GM04503 (cell line): ENCODE measurements at places on chromosomes 4 and X.

DNA sequence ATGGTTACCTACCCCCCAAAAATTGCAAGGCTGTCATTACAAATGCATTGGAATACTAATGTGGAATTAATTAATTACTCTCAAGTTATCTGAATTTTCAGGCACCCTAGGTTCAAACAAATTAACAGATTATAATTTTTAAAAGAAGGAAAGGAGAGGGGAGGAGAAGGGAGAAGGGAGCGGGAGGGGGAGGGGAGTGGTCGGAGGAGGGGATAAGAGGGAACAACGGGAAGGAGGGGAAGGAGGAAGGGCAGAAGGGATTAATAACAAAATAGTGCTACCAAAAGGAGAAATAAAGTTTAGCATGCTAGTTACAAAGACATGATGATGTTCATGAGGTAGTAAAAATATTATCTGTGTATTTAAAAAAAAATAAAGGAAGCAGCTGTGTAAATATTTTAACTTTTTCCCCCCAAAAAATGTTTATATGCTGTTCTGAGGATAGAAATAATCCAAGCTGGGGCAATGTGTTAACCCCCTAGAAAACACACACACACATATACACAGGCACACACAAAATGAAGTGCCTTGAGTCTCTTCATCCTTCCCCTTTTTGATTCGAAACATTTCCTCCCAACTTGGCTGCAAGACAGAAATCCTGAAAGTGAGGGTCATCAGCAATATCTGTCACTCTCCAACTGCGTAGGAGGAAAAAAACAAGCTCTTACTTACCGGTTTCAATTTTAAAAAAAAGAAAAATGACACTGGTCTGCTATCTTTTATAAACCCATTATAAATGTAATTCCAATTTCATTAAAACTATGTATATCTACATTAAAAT is 58.8 kb downstream of the PPP3CA start:
- DNase-seq: no peak

GRCh38 chr4:78377555-78377954 is 174.0 kb upstream of the ANXA3 start:
- no peak for DNase-seq

DNA sequence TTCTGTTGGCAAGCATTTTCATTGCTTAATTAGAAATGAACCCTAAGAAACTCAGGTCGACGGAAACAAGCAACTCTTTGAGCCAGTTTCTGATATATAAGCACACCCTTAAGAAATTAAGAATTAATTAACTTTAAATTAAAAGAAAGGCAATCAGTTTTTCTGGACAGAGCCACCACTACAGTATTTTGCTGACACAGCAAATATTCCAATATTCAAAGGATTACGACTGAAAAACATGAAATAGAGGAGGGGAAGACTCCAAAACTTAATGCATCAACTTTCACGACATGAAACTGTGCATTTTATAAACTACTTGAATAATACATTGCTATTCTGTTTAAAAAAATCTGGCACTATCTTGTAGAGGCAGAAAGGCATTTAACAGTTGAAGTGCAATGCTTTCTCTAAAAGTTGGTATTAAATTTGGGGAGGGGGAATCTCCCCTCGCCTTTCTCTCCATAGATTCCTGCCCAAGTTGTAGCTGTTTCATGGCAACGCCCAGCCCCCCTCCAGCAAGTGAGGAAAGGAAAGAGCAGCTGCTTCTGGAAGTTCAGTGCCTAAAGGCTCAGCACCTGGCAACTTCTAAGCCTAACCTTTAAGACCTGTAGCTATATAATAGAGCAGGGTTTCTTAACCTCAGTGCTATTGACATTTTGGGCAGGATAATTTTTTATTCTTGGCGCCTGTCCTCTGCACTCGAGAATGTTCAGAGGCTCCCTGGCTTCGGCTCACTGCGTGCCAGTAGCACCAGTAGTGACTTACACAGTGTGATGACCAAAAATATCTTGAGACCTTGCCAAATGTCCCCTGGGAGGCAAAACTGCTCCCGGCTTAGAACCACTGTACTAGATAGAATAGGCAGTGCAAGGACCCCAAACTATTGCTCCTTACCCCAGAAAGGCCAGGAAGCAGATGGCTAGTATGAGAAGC is 6.7 kb upstream of the ZCCHC18 start:
- DNase-seq: no peak

- no peak for DNase-seq
These were observed 23.8 kb downstream of the CNOT6L start for GRCh38 chr4:77795326-77795725.

- no peak for DNase-seq
These were observed 102.0 kb upstream of the SH3RF1 start for GRCh38 chr4:169372791-169373190.

GRCh38 chrX:18422325-18422724 is 3.1 kb upstream of the CDKL5 start:
- DNase-seq: peak; percentile 50

DNA sequence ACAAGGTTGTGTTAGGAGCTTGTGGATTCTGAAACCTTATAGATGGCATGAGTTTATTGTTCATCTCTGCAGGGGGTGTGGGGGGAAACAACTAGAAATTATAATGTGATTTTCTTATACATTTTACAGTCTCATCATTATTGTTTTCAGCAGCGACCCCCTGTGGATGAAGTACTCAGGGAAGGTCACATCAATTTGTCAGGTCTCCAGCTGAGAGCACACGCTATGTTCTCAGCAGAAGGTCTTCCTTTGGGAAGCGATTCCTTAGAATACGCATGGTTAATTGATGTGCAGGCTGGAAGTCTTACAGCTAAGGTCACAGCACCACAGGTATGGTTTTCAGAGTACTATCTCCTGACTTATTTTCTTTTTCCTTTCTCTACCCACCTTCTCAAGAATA is 72.2 kb downstream of the BLTP1 start:
- DNase-seq: no peak

DNA sequence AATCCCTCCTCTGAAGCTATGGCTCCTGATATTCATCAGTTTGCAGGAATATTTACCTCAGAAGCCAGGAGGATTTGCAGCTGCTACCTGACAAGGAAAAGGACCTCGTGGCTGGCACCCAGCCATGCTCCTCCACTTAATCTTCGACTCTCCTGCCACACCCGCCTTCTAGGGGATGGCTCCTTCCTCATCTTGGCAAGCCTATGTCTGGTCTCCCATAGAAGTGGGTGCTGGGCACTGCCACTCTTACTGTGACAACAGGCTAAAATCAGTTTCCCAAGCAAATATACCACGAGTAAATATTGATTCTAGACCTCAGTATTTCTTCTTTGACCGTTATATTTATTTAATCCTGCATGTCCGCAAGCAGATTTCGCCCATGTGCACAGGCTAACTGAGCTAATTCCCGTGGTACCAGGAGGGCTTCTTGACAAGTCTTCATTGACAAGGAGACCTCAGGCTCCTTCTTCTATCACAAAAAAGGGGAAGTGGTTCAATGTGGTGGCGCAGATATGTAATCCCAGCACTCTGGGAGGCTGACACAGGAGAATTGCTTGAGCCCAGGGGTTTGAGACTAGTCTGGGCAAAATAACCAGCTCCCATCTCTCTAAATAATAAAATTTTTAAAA is 52.6 kb upstream of the DCTD start:
- DNase-seq: no peak

DNA sequence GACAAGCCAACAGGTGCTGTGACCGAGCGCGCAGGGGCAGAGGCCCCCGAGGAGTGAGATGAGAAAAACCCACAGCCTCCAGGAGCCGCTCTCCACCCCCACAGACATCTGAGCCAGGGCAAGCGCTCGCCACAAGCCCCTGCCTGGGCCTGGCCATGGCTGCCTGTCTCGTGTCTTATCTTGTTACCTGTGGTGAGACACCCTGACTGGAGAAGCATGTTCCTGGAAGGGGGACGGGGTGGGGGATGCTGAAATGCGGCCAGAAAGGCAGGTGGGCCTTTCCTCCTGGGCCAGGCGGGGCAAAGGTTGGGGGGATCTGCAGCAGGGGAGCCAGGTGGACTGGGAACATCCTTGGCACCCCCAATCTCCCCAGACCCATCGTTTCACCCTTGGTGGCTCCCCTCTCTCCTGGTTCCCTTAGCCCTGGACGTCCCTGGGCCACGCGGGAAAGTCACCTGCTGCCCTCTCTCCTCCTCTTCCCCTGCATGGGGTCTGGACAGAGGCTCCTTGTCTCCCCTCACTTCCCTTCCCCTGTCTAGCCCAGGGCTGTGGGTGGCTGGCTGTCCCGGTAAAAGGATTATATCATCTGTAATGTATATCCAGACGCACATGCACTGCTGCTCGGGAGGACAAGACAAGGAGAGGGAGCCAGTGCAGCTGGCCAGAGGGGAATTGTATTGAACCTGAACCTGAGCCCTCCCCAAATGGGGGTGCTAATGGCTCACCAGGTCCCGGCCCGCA is 8.4 kb upstream of the DUSP9 start:
- no peak for DNase-seq

GRCh38 chrX:23840674-23841073 is 57.7 kb downstream of the SAT1 start:
- DNase-seq: no peak

GRCh38 chr4:172982151-172982590 is 186.4 kb upstream of the GALNT7 start:
- peak; percentile 55 for DNase-seq

- peak; percentile 23 for DNase-seq
These were observed 48.3 kb downstream of the ANXA5 start for GRCh38 chr4:121648516-121648915.

DNA sequence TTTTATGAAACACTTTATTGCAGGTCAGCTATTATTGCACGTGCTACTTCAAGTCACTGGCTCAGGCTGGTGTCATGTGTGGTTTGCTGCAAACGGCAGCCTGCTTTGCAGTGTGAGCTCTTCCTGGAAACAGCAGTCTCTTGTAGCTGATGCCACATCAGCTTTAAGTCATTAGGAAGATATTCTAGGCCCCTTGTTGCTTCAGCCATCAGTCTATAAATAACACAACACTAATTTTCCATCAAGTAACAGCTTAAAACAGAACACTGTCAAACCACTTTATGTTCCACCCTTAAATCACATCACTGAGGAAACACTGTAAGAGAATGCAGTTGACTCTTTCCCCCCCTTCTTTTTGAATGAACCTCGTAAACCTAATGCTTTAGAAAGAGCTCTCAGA is 93.8 kb downstream of the GATB start:
- peak; percentile 45 for DNase-seq

GRCh38 chrX:47831788-47832187 is 4.9 kb upstream of the ZNF81 start:
- DNase-seq: no peak

DNA sequence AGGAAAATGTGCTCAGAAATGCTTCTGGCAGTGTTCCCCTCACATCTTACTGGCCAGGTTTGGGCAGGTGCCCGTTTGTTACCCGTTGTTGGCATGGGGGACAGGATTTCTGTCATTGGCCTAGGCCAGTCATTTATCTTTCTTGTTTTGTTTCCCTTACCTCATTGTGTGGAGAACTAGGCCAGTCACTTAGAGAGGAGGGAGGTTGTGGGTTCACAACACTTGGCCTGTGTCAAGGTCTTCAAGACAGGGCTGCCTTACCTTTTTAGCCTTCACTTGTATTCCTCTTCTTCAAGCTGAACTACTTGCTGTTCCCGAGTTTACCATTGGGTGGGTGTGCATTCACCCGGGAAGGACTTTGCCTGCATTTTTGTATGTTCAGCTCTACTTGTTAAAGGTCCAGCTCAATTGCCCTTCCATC is 17.7 kb downstream of the SNX25 start:
- no peak for DNase-seq

DNA sequence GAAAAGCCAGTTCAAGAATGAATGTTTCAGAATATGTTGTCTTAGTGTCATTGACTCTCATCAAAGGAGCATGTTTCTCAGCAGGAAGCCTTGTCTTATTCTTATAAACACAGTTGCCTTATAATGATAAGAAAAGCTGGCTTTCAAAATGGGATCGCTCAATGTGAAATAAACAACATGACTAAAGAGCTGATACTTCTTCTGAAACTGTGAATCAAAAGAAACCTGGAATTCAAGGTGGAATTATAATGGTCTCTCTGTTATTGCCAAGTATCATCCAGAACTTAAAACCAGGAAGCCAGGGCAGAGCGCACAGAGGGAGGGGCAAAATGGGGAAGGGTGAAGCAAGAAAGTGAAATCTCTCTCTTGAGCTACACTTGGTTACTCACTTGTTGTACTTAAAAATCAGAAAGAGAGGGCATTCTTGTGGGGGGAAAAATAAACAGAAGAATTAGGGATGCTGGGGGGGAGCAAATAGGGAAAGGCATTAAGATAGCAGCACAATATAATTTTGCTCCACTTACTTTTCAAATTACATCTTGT is 270.0 kb downstream of the MAPK10 start:
- no peak for DNase-seq

GRCh38 chrX:71949844-71950445 is 39.3 kb downstream of the NHSL2 start:
- no peak for DNase-seq

- no peak for DNase-seq
These were observed 35.2 kb downstream of the ABLIM2 start for GRCh38 chr4:8123389-8123788.

DNA sequence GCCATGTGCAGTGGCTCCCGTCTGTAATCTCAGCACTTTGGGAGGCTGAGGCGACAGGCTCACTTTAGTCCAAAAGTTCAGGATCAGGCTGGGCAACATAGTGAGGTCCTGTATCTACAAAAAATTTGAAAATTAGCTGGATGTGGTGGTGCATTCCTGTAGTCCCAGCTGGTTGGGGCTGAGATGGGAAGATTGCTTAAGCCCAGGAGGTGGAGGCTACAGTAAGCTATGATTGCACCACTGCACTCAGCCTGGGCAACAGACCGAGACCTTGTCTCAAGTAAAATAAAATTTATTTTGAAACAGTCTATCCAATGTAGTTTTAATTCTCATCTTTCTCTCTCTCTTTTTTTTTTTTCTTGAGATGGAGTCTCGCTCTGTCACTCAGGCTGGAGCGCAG is 21.1 kb downstream of the RBM10 start:
- no peak for DNase-seq

DNA sequence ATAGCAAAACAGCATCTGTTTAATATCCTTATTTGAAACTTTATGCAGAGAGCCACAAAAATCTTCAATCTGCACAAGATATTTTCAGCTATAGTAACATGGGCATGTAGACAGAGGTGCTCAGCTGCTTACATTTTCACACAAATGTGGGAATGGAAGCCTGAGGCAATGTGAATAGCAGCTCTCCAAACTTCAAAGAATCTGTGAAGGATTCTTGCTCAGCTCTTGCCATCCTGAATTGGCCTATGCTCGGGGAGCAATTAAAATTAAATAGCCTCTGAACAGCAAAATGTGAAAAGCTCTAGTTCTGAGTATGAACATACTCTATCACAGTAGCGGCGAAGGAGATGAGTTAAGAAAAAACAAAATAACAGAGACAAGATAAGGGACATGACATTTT is 1523.8 kb downstream of the PCDH7 start:
- no peak for DNase-seq

DNA sequence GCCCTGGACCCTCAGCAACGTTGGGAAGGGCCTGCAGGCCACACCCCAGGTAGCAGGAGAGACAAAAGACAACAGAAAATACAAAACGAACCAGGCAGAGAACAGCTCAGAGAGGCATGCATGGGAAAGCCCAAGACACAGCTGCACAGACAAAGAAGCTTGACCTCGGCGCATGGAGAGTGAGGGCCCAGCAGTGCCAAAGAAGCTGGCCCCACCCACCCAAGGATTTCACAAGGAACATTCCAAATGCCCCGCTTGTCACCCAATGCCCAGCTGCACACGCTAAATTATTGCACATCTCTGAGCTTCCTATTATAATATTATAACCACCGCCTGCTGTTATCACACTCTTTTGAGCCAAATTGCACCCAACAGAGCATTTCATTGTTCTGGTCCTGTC is 147.7 kb upstream of the TBL1X start:
- no peak for DNase-seq
